ENCODE measurements at places on chromosomes 12 and 14.

- DNase-seq: peak; percentile 90
- H3K27ac ChIP-seq: peak overlapping the region; percentile 66
- peaks cover 14% of the 10 kb centered on the region for H3K4me1 ChIP-seq
- no peaks in the 10 kb centered on the region for H3K36me3 ChIP-seq
- no peak overlapping the region for H3K4me3 ChIP-seq
These were observed 116.6 kb downstream of the CALM1 start for GRCh38 chr14:90513161-90514014.

DNA sequence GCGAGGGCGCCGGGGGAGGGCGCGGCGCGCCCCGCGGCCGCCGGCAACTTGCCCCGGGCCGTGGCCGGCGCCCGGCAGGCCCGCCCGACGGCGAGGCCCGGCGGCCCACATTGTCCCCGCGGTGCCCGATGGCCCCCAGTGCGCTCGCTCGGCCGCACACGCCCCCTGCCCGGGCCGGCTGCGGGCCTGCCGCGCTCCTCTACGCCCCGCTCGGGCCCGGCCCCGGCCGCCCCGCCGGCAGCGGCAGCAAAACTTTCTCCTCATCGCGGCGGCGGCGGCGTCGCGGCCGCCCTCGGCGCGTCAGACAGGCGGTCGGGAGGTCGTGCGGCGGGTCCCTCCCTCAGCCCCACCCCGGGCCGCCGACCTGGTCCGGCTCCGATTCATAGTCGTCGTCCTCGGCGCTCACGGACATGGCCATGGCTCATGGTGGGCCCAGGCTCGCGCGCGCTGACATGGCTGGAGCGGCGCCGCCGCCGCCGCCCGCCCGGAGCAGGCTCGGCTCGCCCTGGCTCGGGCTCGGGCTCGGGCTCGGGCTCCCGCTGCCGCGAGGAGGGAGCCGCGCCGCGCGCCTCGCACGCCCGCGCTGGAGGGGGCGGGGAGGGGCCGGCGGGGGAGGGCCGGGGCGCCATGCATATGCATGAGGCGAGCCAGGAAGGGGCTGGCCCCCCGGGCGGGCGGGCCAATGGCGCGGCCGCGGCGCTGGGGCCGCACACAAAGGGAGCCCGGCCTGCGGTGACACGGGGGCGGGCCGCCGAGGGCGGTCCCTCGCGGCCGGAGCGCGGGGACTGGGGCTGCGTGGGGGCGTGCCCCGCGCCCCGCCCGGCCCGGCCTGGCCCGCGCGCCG lies 67.1 kb downstream of the RNF34 start:
- no peaks in the 10 kb centered on the region for H3K27me3 ChIP-seq
- DNase-seq: peak; percentile 96
- H3K4me1 ChIP-seq: peaks cover 21% of the 10 kb centered on the region
- peak overlapping the region; percentile 60 for H3K4me3 ChIP-seq

GRCh38 chr14:20428010-20428365 lies 8.0 kb downstream of the KLHL33 start:
- H3K27me3 ChIP-seq: no peaks in the 10 kb centered on the region
- peak overlapping the region; percentile 55 for H3K27ac ChIP-seq
- peaks cover 4% of the 10 kb centered on the region for H3K4me1 ChIP-seq
- DNase-seq: no peak
- H3K4me3 ChIP-seq: no peak overlapping the region
- no peaks in the 10 kb centered on the region for H3K36me3 ChIP-seq

DNA sequence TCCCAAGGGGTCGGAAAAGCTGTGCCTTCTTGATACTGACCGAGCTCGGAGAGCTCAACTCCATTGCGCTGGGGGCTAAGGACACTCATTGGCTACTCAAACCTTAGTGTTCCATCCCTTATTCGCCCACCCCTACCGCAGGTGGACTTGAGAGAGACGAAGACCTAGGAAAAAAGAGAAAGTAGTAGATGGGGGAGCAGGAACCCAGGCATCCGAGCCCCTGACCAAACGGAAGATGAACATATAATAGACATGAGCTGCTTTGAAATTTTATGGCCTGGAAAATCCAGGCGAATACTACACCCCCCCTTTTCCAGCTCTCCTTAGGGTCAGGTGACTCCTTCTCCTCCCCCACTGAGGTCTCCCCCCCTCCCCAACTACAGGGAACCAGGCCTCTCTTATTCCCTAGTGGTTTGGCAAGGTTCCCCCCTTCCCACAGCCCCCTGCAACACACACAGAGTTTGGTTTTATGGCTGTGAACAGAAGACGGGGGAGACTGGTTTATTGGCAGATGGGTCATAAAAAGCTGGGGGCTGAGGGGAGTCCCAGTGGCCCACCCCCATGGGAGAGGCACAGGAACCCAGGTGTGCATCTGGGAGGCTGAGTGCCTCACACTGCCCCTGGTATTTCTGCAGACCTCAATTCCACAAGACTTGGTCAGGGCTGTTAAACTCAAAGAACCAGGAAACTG lies 1.6 kb downstream of the GDF11 start:
- peaks cover 9% of the 10 kb centered on the region for H3K4me1 ChIP-seq
- no peak overlapping the region for H3K27ac ChIP-seq
- H3K27me3 ChIP-seq: no peaks in the 10 kb centered on the region
- no peaks in the 10 kb centered on the region for H3K36me3 ChIP-seq
- peak overlapping the region; percentile 65 for H3K4me3 ChIP-seq
- no peak for DNase-seq

- no peaks in the 10 kb centered on the region for H3K36me3 ChIP-seq
- no peak for DNase-seq
- no peaks in the 10 kb centered on the region for H3K27me3 ChIP-seq
- no peak overlapping the region for H3K27ac ChIP-seq
These were observed 118.5 kb upstream of the NPAS3 start for GRCh38 chr14:32820181-32820580.

DNA sequence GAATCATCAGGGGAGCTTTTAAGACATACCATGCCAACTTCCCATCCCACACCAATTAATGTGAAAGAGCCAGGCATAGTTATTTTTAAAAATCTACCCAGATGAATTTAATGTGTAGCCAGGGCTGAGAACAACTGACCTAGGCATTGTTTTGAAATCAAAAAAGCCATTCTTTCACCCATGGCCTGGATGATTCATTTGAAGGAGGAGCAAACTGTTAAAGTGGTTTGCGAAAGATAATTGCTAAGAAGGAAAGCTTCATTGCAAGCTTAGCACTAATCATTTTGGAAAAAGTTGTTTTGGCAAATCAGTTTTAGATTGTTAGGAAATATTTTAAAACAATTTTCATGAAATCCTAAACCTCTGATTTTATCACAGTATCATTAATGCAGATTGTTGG lies 2.1 kb upstream of the GTSF1 start:
- H3K27me3 ChIP-seq: peaks cover 6% of the 10 kb centered on the region
- H3K36me3 ChIP-seq: no peaks in the 10 kb centered on the region
- no peak overlapping the region for H3K27ac ChIP-seq
- no peak overlapping the region for H3K4me3 ChIP-seq
- H3K4me1 ChIP-seq: no peaks in the 10 kb centered on the region

DNA sequence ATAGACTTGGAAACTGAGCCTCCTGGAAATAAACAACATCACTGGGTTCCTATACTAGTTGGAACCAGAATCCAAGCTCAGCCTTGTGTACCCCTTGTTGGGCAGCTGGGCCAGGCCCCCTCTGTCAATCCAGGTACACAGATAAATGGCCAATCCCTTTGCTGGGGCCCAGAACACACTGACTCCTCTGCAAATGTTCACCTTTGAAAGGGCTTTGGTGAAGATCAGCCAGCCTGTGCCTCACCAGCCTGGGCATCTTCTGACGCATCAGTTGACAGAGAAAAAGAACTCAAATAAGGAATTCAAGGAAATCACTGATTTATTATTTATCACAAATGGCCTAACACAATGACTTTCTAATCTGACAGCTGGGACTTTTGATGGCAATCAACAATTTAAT lies 1090.2 kb downstream of the BCL11B start:
- H3K4me3 ChIP-seq: no peak overlapping the region
- no peaks in the 10 kb centered on the region for H3K4me1 ChIP-seq
- H3K36me3 ChIP-seq: no peaks in the 10 kb centered on the region
- no peak overlapping the region for H3K27ac ChIP-seq
- no peak for DNase-seq

GRCh38 chr14:23158779-23159178 lies 24.7 kb downstream of the SLC7A8 start:
- no peaks in the 10 kb centered on the region for H3K36me3 ChIP-seq
- no peaks in the 10 kb centered on the region for H3K27me3 ChIP-seq
- H3K4me3 ChIP-seq: no peak overlapping the region
- DNase-seq: no peak

GRCh38 chr12:68240079-68240478 lies 13.3 kb downstream of the IL22 start:
- DNase-seq: no peak
- H3K27ac ChIP-seq: no peak overlapping the region
- H3K27me3 ChIP-seq: no peaks in the 10 kb centered on the region
- H3K4me1 ChIP-seq: peaks cover 4% of the 10 kb centered on the region

DNA sequence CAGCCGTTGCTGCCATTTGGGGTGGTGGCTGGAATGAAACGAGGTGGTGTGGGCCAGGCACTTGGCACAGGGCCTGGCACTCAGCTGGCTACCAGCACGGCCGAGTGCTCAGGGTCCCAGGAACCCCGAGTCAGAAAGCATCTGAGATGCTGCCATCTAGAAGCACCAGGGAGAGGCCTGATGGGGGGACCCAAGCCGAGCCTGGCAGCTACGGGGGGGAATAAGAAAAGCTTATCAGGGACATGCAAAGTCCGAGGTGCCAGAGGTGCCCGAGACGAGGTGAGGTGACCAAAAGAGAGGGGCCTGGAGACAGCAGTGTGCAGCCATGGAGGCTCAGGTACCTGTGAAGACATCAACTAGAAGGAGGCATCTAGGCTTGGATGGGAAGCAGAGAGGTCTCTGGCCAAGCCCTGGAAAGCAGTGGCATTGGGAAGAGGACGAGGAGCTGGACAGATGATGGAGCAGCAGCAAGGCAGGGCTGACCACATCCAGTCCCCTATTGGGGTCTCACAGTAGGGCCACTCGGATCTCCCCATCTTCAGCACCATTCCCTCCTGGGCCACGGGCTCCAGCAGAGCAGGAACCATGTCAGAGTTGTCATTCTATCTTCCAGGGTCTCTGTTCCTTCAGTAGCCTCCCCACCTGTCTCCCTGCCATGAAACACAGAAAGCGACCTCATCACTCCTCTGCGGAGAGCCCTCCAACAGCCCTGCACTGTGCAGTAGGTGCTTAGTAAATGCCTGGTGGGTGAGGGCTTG lies 59.3 kb upstream of the DIO3 start:
- H3K4me1 ChIP-seq: no peaks in the 10 kb centered on the region
- peak; percentile 40 for DNase-seq
- H3K27me3 ChIP-seq: no peaks in the 10 kb centered on the region
- H3K4me3 ChIP-seq: no peak overlapping the region

- no peaks in the 10 kb centered on the region for H3K4me1 ChIP-seq
- H3K27ac ChIP-seq: no peak overlapping the region
- no peaks in the 10 kb centered on the region for H3K27me3 ChIP-seq
- DNase-seq: no peak
- H3K4me3 ChIP-seq: no peak overlapping the region
These were observed 300.9 kb upstream of the DCN start for GRCh38 chr12:91483471-91483985.

GRCh38 chr14:102201353-102201738 lies 61.6 kb downstream of the WDR20 start:
- H3K27me3 ChIP-seq: no peaks in the 10 kb centered on the region
- H3K4me1 ChIP-seq: no peaks in the 10 kb centered on the region
- DNase-seq: no peak
- H3K27ac ChIP-seq: no peak overlapping the region

GRCh38 chr12:125981610-125982253 lies 916.5 kb downstream of the AACS start:
- peaks cover 17% of the 10 kb centered on the region for H3K27me3 ChIP-seq
- no peak for DNase-seq
- H3K4me1 ChIP-seq: no peaks in the 10 kb centered on the region
- H3K27ac ChIP-seq: no peak overlapping the region
- H3K36me3 ChIP-seq: no peaks in the 10 kb centered on the region

DNA sequence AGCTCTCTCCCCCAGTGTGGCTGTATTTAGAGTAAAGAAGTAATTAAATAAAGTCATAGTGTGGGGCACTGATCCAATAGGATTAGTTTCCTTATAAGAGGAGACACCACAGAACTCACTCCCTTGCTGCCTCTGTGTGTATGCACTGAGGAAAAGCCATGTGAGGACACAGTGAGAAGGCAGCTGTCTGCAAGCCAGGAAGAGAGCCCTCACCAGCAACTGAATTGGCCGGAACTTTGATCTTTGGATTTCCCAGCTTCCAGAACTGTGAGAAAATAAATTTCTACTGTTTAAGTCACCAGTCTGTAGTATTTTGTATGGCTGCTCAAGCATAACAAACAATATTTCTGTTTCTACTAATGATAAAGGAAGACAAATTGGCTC lies 368.7 kb upstream of the PRICKLE1 start:
- H3K36me3 ChIP-seq: no peaks in the 10 kb centered on the region
- DNase-seq: no peak
- no peak overlapping the region for H3K27ac ChIP-seq
- H3K27me3 ChIP-seq: no peaks in the 10 kb centered on the region
- peaks cover 6% of the 10 kb centered on the region for H3K4me1 ChIP-seq
- H3K4me3 ChIP-seq: no peak overlapping the region

DNA sequence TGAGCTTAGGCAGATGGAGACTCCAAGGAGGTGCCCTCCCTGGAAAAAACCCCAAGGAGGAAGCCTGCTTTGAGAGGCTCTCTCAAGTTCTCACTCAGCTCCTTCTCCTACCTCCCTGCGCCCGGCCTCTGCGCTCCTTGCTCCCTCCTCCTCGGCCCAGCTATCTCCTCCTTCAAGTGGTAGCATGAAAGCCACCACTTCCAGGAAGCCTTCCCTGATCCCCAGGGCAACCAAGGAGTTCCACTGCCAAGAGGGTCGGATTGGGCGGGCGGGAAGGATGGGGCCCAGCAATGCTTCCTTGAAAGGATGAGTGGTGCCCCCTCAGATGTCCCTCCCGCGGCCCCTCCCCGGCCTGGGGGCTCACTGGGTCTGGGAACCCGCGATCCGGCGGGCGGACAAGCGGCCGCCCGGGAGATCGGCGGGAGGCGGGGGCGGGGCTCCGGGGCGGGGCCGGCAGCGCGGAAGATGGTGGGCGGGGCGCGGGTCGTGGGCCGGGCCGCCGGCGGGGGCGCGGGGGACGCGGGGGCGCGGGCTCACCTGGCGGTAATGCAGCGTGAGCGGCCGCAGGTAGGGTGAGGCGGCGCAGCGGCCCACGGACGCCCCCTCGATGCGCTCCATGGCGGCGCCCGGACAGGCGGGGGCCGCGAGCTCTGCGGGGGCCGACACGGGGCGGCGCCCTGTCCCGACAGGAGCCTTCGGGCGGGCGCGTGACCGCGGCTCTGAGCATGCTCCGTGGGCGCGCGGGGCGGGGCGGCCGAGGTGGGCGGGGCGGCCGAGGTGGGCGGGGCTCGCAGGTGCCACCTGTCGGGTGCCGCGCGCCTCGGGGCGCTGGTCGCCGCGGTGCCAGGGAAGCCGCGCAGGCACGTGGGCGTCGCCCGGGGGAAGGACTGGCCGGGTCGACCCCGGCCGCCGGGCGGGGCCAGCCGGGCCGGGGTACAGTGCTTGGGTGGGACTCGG lies at the start of gene NUDT14:
Gene NUDT14 (minus strand): TSS at position 721 of the 957 bp plus-strand sequence. CDS start 103 bp downstream, at position 618.
- no peak within 1 kb of the TSS for H3K27ac ChIP-seq
- no peaks in the 10 kb centered on the region for H3K36me3 ChIP-seq
- H3K27me3 ChIP-seq: no peaks in the 10 kb centered on the region
- peaks cover 16% of the 10 kb centered on the region for H3K4me1 ChIP-seq
- peak; percentile 94 for DNase-seq

GRCh38 chr12:25151476-25151875 lies 43.5 kb downstream of the DNAI7 start:
- DNase-seq: no peak
- H3K4me1 ChIP-seq: no peaks in the 10 kb centered on the region

GRCh38 chr12:57845478-57846284 lies 848 bp downstream of the CTDSP2 start:
- no peaks in the 10 kb centered on the region for H3K27me3 ChIP-seq
- DNase-seq: peak; percentile 93
- H3K4me1 ChIP-seq: peaks cover 41% of the 10 kb centered on the region
- peak overlapping the region; percentile 99 for H3K4me3 ChIP-seq
- no peaks in the 10 kb centered on the region for H3K36me3 ChIP-seq
- H3K27ac ChIP-seq: peak overlapping the region; percentile 100
